ENCODE measurements at places on chromosomes 16 and 17. TPM values are rescaled to one million over a fixed set of nuclear protein-coding genes. Genes with fewer than 3 reads are reported as not detected.

GRCh38 chr16:72299684-72300243 lies 127.8 kb upstream of the PMFBP1 start:
- no peak for DNase-seq

DNA sequence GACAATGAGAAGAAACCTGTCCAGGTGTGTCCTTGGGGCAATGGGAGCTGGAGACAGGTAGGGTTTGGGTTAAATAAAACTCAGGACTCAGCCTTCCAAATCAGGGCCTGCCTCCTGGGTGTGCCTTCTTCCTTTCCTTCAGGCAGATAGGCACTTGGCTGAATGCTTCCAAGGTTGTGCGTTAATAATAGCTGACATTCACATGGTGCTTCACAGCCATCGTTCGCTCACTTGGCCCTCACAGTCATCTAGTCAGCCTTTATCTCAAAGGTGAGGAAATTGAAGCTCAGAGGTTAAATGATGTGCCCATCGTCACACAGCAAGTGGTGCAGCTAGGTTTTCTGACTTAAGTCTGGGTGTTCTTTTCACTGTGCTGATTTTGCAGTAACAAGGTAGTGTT lies 9.5 kb downstream of the NFE2L1 start:
- DNase-seq = no peak

- no peak for DNase-seq
Observed at GRCh38 chr17:31824766-31825360, 34.2 kb downstream of the COPRS start.

GRCh38 chr17:68906638-68907037 lies 48.6 kb downstream of the ABCA8 start:
- peak; percentile 39 for DNase-seq

DNA sequence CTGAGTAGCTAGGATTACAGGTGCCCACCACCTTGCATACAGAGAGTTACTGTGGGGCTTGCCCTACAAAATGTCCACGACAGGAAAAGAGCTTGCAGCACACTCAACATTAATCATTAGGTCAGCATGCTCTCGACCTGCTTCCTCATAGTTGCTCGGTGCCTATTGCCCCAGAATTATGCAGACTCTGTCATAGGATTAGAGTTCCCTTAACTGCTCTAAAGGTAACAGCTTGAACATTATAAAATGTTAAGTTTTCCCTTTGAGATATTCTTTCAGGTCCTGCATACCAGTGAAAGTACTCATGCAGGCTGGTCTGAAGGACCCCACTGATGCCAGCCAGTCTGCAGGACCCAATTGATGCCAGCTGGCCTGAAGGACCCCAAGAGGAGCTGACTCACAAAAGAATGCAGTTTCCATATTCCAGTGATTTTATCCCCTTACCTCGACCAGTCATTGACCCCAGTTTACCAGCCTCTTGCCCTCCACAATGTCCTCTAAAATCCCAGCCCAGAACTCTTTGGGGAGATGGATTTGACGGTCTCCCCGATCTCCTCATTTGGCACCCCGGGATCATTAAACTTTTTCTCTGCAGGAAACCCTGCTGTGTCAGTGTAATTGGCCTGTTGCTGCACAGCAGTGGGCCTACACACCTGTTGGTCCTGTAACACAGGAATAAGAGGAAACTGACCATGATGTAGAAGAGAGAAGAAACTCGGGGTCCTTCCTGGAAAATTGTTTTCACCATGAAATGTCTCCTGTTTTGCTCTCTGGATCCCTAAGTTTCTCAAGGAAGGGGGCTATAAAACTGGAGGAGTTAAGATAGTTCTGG lies 10.6 kb downstream of the ICAM2 start:
- no peak for DNase-seq

DNA sequence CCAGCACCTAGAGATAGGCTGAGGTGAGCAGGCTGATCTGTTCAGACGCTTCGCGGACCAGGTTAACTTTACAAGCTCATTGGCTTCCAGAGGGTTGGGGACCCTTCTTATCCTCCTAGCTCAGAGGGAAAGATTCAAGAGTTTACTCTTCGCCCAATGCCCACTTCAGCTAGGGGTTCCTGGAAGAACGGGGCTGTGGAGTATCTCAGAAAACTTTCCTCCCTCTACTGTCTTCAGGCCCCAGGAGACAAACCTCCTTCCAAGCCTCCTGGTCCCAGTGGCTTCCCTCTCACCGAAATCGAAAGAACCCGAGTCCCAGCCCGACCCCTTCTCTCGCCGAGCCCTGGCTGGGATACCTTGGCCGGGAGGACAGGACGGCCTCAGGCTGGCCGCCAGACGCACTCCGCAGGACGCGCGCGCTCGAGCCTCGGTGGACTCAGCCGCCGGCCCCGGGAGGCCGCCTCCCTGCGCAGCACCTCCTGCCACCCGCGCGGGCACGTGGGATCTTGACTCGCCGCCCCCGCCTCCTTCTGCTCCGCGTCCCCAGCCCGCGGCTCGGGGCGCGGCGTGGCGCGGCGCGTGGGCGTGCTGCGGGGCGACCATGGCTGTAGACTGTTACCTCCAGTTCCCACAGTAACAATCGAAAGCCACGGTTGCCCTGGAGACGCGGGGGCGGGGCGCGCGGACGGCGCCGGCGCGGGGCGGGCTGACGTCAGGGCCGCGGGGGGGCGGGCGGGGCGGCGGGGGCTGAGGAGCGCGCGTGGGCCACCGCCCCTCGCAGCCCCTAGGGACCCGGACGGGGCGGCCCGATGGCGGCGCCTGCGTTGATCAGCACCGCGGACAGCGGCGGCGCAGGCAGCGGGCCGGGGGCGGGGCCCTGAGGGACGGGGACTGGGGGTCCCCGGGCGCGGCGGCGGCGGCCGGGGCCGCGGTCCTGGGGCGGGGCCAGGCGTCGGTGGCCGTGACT lies 5.3 kb upstream of the HIC1 start:
- peak; percentile 76 for DNase-seq

- peak; percentile 29 for DNase-seq
Observed at GRCh38 chr17:13016881-13017654, 759 bp downstream of the ELAC2 start.

DNA sequence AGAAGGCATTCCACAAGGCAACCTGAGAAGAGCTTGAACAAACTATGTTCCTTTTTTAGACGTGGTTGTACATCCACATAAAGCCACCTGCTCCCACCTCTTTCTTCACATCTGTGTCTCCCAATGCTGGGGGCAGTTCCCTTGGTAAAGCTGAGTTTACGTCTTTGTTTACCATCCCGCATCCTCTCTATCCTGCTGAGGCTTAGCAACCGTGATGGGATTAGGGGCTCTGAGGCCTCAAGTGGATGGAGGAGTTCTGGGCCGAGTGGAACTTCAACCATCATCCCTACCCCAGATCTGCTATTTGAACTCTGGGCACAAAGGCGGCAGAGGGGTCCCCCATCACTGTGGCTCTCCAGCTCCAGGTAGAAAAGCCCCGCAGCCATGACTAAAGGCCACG lies 94.2 kb upstream of the CREBBP start:
- DNase-seq = no peak

DNA sequence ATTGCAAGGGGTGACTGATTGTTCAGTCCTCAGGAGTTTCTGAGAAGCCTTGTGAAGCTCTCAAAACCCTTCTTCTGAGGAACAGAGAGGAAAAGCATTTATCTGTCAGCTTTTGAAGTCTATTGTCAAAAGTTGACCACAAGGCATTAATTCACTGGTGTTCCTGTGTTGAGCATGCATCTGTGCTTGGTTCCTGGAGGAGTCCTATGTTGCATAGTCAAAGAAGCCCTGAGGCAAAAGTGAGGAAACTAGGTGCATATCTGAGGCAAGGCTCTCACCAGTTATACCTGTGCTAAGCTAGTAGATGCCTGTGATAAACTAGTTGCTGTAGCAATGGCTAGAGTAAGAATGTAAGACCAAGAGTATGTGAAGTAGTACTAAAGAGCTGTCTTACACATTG lies 1.8 kb upstream of the HEATR6 start:
- no peak for DNase-seq

GRCh38 chr16:66521951-66522771 lies 27.8 kb downstream of the TK2 start:
- DNase-seq = peak; percentile 99

- DNase-seq = no peak
Observed at GRCh38 chr17:19750020-19750572, 2.0 kb upstream of the ALDH3A1 start.

DNA sequence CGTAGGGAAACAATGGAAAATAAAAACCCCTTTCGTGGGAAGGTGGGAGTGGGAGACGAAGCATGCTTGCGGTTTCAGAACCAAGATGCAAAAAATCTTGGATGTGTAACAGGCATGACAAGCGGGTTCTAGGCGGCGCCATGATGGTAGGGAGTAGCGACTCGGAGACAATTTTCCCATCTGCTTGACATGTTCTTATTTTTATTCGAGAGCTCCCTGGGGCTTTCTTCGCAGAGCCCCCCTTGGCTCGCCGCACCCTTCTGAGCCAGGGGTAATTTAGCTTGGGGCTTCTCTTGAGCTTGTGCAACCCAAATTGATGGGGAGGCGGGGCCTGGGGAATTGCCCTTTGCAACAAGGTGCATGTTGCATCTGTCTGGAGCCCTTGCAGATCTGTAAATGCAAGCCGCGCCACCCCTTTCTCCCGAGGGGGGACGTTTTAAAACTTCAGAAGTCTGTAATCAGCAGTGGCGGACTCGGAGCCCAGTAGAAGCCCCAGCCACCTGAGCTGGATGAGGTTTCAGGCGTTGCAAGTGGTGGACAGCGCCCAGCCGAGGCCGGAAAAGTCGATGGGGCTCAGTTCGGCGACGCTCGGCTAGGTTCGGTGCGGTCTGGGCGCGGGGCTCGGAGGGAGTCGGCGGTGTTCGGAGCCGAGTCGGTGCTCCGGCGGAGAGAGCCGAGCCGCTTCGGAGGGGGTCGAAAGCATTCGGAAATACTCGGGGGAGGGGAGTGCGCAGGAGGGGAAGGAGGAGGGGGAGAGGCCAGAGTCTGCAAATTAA lies 2.9 kb downstream of the GNAO1 start:
- peak; percentile 54 for DNase-seq

DNA sequence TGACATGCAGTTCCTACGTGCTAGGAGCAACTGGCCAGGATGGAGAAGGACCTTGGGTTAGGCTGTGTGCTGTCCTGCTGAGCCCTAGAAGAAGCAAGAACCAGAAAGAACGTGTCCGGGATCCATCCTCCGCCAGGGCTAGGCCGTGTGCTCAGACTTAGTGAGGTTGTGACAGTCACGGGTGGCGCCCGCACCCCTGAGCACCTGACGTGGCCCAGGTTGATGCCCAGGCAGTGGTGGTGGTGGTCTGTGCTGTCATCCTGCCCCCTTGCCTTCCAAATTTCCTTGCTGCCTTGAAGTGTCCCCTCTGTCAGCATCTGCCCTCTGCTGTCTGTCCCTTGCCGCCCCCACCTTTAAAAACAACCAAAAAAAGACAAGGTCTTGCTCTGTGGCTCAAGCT lies 4.2 kb upstream of the GSE1 start:
- DNase-seq = no peak

ZG16B gene
- total RNA-seq = not detected

KDM8 gene
- 3.6 TPM for total RNA-seq

GAST gene
- not detected for total RNA-seq

SRP68 gene
- 23.6 TPM for total RNA-seq

CMTM2 gene
- not detected for total RNA-seq

SBK1 gene
- under 0.01 TPM for total RNA-seq

OTOP2 gene
- not detected for total RNA-seq

ZNF207 gene
- 55.2 TPM for total RNA-seq

PAFAH1B1 gene
- total RNA-seq = 78.6 TPM
